ENCODE measurements at places on chromosomes 7 and 10. TPM values are rescaled to one million over a fixed set of nuclear protein-coding genes. Genes with fewer than 3 reads are reported as not detected.

UROS gene
- total RNA-seq, result 55.3 TPM

HOGA1 gene
- 1.8 TPM for total RNA-seq

CCT6A gene
- 251 TPM for total RNA-seq

SUGCT gene
- 1.1 TPM for total RNA-seq

ECHDC3 gene
- 9.4 TPM for total RNA-seq

DMBT1 gene
- 0.19 TPM for total RNA-seq

TLX1 gene
- total RNA-seq, result not detected

CACNB2 gene
- not detected for total RNA-seq

NOS3 gene
- 0.34 TPM for total RNA-seq

H2BK1 gene
- not detected for total RNA-seq

PTCD1 gene
- 5.4 TPM for total RNA-seq

PLAC9 gene
- total RNA-seq, result not detected

SFXN3 gene
- total RNA-seq, result 49.5 TPM

NRP1 gene
- total RNA-seq, result 67.9 TPM

IFIT1B gene
- not detected for total RNA-seq

IGFBP1 gene
- total RNA-seq, result 60.6 TPM

ITPRID1 gene
- not detected for total RNA-seq

PDK4 gene
- 22.2 TPM for total RNA-seq

SPDYE8 gene
- total RNA-seq, result not detected

ZNF365 gene
- total RNA-seq, result 0.98 TPM

TMEM178B gene
- 1.5 TPM for total RNA-seq

SP8 gene
- not detected for total RNA-seq

RET gene
- 0.52 TPM for total RNA-seq

WNT2 gene
- not detected for total RNA-seq

CALCR gene
- not detected for total RNA-seq

MOGAT3 gene
- total RNA-seq, result not detected

TBX20 gene
- total RNA-seq, result 2.4 TPM
